ENCODE measurements at places on chromosomes 1 and 21.

GRCh38 chr1:216215169-216215568 is 208.1 kb downstream of the USH2A start:
- DNase-seq: no peak

DNA sequence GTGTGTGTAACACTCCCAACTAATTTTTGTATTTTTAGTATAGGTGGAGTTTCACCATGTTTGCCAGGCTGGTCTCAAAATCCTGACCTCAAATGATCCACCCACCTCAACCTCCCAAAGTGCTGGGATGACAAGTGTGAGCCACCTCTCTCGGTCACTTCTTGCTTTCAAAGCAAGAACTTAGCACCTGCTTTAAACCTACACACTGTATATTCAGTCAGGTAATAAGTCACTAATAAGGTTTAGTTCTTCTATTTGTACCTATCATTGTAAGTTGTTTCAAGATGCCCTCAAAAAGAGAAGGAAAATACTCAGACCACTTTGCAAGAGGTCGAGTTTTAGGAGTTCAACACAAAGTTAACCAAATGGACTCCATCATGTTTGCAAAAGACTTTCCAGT is 431.3 kb downstream of the MRPL39 start:
- no peak for DNase-seq

DNA sequence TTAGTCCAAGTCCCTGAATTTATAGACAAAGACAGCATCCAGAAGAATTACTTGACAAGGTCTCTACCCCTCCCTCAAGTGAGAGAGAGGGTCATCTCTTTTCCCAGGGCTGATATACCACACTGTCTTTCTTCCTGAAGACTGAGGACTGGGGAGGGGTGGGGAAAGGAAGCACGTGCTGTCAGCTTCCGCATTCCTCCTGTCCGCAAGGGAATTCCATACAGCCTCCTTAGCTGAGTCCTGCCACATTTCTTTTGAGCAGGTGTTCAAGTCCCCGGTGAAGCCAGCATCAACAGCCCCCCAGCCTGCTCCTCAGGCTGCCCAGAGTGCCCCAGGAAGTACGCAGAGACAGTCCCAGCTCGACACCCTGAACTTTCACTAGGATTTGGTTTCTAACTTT is 34.2 kb downstream of the PCAT6 start:
- no peak for DNase-seq

GRCh38 chr1:207056673-207057072 is 3.6 kb downstream of the PFKFB2 start:
- DNase-seq: no peak

DNA sequence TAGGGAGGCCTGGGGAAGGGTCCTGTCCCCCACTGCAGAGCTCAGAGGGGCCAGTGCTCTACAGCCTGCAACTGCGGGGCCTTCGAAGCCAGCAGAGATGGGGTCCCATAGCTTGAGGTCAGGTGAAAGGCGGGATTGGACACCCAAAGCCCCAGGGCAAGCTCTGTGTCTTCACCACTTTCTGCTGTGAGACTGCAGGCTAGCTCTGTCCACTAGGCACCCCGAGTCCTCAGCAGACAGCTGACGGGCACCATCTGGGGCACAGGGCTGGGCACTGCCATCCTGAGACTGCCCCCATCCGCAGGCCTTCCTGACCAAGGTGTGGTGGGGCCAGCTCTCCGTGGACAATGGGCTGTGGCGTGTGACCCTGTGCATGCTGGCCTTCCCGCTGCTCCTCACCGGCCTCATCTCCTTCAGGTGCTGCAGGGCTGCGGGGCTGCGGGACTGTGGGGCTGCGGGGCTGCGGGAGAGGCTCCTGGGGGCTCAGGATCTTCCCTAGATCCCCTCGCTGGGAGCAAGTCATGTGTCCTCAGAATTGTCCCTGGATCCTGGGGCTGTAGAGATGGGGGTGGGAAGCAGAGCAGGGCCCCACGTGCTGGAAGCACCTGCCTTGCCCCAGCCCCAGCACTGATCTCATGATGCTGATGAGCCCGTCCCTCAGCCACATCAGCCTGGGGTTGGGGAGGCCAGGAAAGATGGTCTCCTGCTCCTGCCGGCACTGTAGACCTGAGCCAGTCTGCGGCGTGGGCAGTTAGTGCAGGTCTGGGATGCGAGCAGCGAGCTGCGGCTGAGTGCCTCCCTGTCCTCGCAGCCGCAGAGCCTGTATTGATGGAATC is 46.8 kb downstream of the TRPM2 start:
- no peak for DNase-seq

DNA sequence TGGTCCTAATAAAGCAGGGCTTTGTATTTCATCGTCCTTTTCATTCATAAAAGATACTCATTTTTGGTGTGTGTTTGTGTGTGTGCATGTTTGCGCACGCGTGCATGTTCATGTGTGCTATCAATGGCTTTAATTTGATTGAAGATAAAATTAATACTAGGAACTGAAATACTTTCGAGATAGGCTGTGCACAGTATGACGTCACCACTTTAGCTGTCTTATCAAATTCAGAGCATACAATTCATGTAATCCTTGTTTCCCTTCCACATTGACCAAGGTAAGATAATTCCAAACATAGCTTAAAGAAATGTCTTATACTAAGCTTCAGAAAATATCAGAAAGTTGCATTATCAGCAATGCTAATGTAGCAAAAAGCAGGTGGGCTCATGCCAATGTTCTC is 113.6 kb upstream of the CYYR1 start:
- no peak for DNase-seq

All from GM04504 (cell line).